ENCODE measurements at places on chromosomes 16 and 17.

GRCh38 chr16:54140057-54140787, 146.4 kb downstream of the IRX3 start:
- H3K27me3 ChIP-seq: no peaks in the 10 kb centered on the region
- H3K4me1 ChIP-seq: no peaks in the 10 kb centered on the region
- H3K4me3 ChIP-seq: no peak overlapping the region
- no peaks in the 10 kb centered on the region for H3K36me3 ChIP-seq
- H3K27ac ChIP-seq: no peak overlapping the region

- no peaks in the 10 kb centered on the region for H3K36me3 ChIP-seq
- DNase-seq: no peak
- no peaks in the 10 kb centered on the region for H3K27me3 ChIP-seq
- H3K4me3 ChIP-seq: no peak overlapping the region
These were observed 14.5 kb upstream of the KRTAP9-2 start for GRCh38 chr17:41211845-41212466.

GRCh38 chr17:50816771-50817751, 18.3 kb upstream of the WFIKKN2 start:
- no peaks in the 10 kb centered on the region for H3K4me1 ChIP-seq
- H3K27ac ChIP-seq: no peak overlapping the region
- H3K4me3 ChIP-seq: no peak overlapping the region
- peak; percentile 67 for DNase-seq
- no peaks in the 10 kb centered on the region for H3K27me3 ChIP-seq
- H3K36me3 ChIP-seq: no peaks in the 10 kb centered on the region

GRCh38 chr17:75241143-75241430, 20.3 kb downstream of the GGA3 start:
- H3K36me3 ChIP-seq: peaks cover 98% of the 10 kb centered on the region
- DNase-seq: no peak
- no peak overlapping the region for H3K27ac ChIP-seq
- no peak overlapping the region for H3K4me3 ChIP-seq
- H3K4me1 ChIP-seq: no peaks in the 10 kb centered on the region

DNA sequence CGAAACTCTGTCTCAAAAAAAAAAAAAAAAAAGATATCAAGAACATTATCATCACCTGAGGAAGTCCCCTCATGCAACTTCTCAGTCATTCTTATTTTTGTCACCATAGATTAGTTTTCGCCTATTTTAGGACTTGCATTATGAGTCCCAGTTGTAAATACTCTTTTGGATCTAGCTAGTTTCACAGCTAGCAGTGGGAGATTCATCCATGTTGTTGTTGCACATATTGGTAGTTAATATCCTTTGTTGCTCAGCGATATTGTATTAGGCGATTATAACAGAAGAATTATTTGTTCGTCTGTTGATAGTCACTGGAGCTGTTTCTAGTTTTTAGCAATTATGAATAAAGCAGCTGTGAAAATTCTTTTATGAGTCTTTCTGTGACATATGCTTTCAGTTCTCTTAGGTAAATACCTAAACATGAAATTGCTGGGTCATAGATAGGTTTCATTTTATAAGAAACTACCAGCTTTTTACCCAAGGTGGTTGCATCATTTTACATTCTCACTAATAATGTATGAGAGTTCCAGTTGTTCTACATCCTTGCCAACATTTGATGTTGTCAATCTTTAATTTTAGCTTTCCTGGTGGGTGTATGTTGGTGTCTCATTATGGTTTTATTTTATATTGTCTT, 40.7 kb upstream of the MAP3K14 start:
- H3K27me3 ChIP-seq: no peaks in the 10 kb centered on the region
- no peak for DNase-seq
- H3K27ac ChIP-seq: no peak overlapping the region
- H3K36me3 ChIP-seq: no peaks in the 10 kb centered on the region
- no peaks in the 10 kb centered on the region for H3K4me1 ChIP-seq

All from naive thymus-derived CD4-positive, alpha-beta T cell (primary cell).